ENCODE measurements at places on chromosomes 2 and 18. TPM values are rescaled to one million over a fixed set of nuclear protein-coding genes. Genes with fewer than 3 reads are reported as not detected.

The KCNG2 gene
- polyA plus RNA-seq = not detected

The CAMKMT gene
- polyA plus RNA-seq = 2.0 TPM

The LHCGR gene
- not detected for polyA plus RNA-seq

The REG1A gene
- polyA plus RNA-seq = not detected

The CHN1 gene
- 167 TPM for polyA plus RNA-seq

The PCARE gene
- not detected for polyA plus RNA-seq

The KLHL30 gene
- polyA plus RNA-seq = 0.29 TPM

The OTX1 gene
- not detected for polyA plus RNA-seq

The FAM228A gene
- polyA plus RNA-seq = 0.17 TPM

The SULT1C2 gene
- polyA plus RNA-seq = not detected

The METAP1D gene
- 4.8 TPM for polyA plus RNA-seq
